ENCODE measurements at places on chromosomes 16 and 17.

GRCh38 chr17:79835953-79836509 is 3.2 kb downstream of the CBX4 start:
- DNase-seq = no peak

DNA sequence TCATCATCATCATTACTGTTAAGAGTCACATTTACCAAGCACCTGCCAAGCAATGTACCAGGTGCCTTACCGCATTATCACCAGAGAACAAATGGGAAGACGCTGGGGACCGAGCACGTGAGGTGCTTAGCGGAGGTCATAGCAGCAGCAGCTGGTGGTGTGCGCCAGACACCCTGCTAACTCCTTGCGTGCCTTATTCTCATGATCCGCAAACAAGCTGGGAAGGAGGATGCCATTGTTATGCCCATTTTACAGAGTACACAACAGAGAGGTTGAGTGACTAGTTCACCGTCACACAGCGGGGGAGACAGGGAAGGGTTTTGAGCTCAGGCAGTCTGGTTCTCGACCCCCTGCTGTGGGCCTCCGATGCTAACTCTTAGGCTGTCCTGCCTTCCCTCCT is 7.3 kb downstream of the ATP2A3 start:
- no peak for DNase-seq

DNA sequence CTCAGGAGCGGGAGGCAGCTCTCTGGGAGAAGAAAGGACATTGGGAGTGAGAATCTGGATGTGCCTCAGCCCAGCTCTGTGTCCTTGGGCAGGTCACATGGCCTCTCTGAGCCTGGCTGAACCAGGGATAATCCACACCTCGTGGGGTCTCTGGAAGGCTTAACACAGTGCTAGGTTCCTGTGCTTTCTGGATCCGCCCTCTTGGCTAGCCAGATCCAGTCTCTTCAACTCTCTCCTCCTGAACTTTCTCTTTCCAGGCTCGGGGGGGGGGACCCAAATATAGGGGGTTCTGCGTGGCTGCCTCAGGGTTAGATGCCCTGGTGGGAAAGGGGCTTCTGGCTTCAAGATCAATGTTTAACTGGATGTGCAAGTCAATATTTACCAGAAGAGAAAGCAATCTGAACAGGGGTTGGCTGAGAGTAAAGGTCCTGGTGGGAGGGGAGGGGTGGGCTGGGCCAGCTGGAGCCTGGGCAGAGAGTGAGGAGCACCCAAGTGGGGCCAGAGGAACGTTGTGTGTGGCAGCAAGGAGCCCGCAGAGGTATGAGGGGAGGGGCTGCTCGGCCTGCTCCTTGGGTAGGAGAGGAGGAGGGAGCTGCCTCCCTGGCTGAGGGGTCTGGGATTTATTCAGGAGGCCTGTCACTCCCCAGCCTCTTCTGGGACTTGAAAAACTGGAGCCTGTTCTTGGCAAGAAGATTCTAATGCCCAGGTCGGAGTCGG is at the start of gene SERPINF2:
Gene SERPINF2 (plus strand): TSS at position 501 of the 717 bp plus-strand sequence. CDS start 2,125 bp downstream, outside the sequence.
- no peak for DNase-seq

DNA sequence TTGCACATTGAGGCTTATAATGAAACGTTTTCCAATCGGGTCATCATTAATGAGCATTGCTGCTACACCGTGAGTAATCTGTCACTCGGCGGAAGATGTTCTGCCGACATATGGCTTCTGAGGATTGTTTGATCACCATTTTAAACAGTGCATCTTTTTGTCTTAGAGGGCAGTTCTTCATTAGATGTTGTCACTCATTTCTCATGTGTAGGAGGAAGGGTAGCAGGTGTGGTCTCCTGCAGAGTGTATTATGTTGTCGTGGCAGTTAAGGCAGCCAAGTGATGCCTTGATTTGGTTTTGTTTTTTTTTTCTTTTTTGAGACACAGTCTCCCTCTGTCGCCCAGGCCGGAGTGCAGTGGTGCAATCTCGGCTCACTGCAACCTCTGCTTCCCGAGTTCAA is 50.5 kb downstream of the SEC14L1 start:
- DNase-seq = no peak

DNA sequence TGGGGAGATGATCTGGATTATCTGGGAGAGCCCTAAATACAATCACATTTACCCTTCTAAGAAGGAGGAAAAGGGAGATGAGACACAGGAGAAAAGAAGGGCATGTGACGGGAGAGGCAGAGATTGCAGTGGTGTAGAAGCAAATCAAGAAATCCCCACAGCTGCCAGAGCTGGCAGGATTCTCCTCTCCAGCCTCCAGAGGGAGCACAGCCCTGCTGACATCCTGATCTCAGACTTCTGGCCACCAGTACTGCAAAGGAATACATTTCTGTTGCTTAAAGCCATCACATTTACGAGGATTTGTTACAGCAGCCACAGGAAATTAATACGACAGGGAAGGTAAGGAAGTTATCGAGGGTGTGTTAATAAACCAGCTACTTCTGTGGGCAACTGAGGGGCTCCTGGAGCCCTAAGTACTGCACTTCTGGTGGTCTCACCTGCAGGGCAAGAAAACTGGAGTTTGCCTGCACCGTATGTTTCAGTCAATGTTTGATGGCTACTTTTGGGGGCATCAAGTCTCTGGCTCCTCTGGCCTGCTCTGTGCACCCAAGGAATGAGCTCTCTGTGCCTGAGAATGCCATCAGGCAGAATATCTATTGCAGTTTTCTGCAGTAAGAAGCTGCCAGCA is 22.9 kb upstream of the CDH13 start:
- peak; percentile 7 for DNase-seq

- DNase-seq = no peak
These were observed 6.8 kb downstream of the CBX4 start for GRCh38 chr17:79832218-79833109.

DNA sequence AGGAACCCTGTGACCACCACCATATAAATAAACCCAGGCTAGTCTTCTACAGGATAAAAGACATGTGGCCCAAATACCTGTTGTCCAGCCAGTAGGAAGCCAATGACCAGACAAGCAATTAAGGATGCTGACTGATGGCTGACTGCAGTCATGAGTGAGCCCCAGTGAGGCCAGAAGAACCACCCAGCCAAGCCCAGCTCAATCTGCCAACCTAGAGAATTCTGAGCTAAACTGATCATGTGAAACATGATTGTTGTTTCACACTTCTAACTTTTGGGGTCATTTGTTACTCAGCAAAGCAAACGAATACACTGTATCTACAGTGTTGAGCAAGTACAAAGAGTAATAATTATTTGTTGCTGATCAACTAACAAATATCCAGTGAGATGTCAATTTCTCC is 86.4 kb downstream of the DNAH3 start:
- DNase-seq = no peak

GRCh38 chr17:55421179-55421934 is at the start of gene MMD:
TSS of gene MMD (minus strand) at chr17:55421835. CDS start at chr17:55421695, 140 bp downstream.
- peak; percentile 26 for DNase-seq

DNA sequence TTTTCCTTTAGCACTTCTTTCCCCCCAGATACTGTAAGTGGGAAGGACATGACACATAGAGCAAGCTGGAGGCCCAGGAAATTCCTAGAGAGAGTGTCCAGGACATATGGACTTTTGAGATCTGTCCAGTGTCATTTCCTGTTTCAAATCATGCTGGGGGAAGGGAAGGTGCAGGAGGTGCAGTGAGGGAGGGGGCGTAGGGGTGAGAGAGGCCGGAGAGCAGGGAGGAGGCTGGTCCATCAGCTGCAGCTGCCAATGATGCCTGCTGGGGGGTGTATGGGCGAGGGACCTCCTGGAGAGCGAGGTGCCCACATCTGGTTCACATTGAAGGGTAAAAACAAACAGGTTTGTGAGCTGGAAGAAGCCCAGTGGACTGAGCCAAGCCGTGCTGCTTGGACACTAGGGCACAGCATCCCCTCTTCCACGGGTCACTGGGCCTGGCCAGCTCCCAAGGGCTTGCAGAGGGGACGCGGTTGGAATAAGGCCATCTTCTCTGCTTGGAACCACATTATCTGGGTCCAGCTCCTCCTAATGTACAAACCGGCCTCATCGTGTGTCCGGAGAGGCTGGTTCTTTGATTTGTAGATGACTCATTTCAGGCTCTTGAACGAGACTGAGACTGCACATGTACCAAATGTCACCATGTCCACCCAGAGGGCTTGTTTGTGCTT is 70.4 kb upstream of the SMURF2 start:
- DNase-seq = peak; percentile 25

DNA sequence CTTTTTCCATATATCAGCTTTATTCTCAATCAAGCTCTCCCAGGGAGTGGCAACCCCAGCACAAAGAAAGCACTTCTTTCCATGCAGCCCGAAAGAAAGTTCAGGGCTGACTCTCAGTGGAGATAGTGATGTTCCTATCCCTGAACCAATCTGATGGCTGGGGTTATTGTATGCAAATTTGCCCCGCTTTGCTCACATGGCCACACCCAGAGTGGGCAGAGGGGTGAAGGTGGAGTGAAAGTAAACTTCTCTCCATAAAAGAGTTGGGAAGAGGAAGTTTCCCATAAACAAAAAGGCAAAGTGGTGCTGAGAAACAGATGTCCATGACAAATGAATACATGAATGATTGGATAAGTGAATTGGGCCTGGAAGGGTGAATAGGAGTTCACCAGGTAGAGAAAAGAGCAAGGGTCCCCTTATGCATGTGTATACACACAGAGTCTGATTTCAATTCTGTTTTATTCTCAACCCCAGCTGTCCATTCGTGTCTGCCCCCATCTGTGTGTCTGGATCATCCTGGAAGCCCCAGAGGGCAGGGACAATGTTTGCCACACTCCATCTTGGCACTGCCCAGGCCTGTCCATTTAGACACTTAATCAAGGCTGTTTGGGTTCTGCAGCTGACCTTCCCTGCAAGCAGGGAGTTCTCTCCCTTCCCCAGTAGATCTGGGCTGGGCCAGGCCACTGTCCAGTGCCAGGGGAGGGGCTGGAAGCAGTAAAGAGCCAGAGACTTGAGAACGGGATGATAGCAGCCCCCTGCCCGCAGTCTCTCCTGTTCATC is 14.1 kb upstream of the NGFR start:
- DNase-seq = no peak

DNA sequence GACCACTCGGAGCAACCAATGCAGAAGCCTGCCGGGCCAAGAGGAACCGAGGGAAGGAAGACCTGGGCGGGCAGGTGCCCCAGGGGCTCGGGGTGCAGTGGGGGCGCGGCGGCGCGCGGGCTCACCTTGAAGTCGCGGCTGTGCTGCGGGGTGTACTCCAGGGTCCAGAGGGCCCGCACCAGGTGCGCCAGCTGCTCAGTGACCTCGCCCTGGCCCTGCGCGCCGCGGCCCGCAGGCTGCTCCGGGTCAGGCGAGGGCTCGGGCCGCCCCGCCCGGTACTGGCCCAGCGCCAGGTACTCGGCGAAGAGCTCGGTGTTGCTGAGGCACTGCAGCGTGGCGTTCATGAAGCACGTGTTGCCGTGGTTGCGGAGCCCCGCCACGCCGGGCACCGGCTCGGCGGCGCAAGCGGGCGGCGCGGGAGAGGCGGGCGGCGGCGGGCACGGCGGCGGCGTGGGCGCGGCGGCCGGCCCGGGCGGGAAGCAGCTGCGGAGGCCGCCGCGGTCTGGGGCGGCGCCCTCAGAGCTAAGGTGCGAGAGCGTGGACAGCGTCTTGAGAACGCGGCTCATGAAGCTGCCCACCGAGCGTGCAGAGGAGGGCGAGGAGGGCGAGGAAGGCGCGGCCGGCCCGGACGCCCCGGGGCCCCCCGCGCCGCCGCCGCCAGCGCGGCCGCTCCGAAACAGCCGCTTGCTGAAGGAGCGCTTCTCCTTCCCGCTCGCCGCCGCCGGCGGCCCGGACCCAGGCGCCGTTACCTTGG is 562 bp downstream of the USP31 start:
- DNase-seq = peak; percentile 54

- no peak for DNase-seq
These were observed 21.1 kb upstream of the CORO6 start for GRCh38 chr17:29643817-29644160.

DNA sequence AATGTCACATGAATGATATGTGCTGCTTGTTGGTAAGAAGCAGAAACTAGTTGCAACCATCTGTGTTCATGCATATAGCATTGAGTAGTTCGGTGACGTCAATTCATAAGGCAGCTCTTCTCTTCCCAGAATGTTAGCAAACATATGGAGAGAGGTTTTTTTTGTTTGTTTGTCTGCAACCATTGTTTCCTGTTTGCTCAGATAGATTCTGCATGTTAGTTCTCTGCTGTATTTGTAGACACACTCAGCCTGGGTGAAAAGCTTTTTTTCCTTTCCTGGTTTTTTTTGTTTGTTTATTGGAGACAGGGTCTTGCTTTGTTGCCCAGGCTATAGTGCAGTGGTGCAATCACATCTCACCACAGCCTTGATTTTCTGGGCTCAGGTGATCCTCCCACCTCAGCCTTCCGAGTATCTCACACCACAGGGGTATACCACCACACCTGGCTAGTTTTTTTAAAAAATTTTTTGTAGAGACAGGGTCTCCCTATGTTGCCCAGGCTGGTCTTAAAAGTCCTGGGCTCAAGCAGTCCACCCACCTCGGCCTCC is 16.7 kb downstream of the WSB1 start:
- DNase-seq = no peak
